Naive thymus-derived CD4-positive, alpha-beta T cell (primary cell): ENCODE measurements at places on chromosomes 6 and 20. TPM values are rescaled to one million over a fixed set of nuclear protein-coding genes. Genes with fewer than 3 reads are reported as not detected.

- H3K27me3 ChIP-seq, result no peaks in the 10 kb centered on the region
- peaks cover 7% of the 10 kb centered on the region for H3K36me3 ChIP-seq
- H3K4me1 ChIP-seq, result no peaks in the 10 kb centered on the region
- H3K27ac ChIP-seq, result no peak overlapping the region
- DNase-seq, result no peak
Measured at GRCh38 chr6:89999945-90000825, 105.9 kb downstream of the GJA10 start.

HLA-F gene
- total RNA-seq, result 502 TPM

LRRC73 gene
- 0.22 TPM for total RNA-seq

BPIFB1 gene
- not detected for total RNA-seq
